ENCODE measurements at places on chromosomes 3 and 15.
A peak's percentile ranks its signal among the peaks of the same experiment; 100 is the strongest.

DNA sequence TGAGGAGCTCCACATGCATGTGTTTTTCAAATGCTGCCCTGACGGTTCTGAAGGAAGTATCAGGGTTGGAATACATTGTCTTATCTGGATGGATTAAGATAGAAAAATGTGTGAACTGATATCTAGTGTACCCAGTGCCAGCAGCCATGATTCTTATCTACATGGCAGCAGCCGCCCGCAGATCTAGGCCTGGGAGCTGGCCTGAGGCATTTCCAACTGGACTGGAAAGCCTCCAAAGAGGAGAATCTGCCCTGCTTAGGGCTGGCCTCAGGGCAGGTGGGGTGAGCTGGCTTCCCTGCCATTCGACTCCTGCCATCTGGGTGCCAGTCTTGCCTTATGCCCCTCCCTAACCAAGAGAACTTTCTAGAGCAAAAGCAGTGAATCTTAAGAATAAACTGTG lies 125.8 kb downstream of the SSR3 start:
- no peak for DNase-seq

- no peak for DNase-seq
Measured at GRCh38 chr3:49641921-49642707, 32.0 kb upstream of the APEH start.

GRCh38 chr15:51750792-51751696 lies at the start of gene TMOD2:
TMOD2 (plus strand) TSS chr15:51751597; CDS start chr15:51766442, 14,845 bp downstream.
- peak; percentile 53 for DNase-seq

DNA sequence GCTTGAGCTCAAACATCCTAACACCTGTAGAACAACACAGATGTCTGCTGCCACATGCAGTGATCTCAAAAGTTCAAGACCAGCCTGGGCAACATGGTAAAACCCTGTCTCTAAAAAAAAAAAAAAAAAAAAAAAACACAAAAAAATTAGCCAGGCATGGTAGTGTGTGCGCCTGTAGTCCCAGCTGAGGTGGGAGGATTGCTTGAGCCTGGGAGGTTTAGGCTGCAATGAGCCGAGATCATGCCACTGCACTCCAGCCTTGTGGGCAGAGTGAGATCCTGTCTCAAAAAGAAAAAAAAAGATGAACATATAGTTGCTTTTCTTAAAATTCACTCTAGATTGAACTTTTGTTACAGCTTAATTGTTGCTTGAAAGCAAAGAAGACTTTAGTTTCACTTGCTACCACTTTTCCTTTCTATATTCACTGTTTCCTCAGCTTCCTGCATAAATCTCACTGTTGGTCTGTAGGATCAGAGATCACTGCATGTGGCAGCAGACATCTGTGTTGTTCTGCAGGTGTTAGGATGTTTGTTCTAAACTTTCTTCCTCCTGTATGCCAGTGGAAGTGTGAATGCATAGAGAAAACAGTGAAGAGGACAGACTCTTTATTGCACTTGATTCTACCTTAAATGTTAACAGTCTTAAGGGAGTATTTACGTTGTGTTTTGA lies 12.6 kb downstream of the RAB11A start:
- DNase-seq = no peak

DNA sequence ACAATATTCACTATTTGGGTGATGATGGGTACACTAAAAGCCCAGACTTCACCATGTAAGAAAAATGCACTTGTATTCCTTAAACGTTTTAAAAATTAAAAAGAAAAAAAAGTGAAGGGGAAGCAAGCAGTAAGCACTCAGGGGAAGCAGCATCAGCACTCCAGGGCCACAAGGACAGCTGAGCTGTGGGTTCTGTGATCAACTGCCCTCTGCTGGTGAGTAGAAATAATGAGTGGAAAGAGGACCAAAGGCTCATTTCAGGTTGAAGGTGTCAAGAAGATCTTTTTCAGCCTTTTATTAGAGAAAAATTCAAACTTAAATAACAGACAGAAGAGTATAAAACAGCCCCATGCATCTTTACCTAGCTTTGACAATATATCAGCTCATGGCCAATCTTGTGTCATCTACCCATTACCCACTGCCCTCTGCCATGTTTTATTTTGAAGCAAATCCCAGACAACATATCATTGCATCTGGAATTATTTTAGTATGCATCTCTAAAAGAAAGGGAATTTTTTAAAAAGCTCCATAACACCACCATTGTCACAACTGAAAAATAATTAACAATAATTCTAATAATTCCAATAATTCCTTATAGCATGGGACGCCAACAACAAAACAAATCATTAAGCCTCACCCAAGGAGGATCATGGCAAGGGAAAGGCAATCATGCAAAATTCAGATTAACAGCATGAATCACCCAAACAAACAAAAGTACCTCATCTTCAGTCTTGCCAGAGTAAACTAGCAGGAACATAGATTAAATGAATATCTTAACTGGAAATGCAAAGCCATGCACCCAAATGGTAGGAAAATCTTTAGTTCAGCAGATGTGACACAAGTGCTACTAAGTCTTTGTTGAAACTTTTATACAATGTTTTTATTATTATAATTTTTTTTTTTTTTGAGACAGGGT lies 42.5 kb downstream of the TAMM41 start:
- peak; percentile 64 for DNase-seq

GRCh38 chr3:46337911-46338310 lies 16.0 kb upstream of the CCR2 start:
- no peak for DNase-seq

DNA sequence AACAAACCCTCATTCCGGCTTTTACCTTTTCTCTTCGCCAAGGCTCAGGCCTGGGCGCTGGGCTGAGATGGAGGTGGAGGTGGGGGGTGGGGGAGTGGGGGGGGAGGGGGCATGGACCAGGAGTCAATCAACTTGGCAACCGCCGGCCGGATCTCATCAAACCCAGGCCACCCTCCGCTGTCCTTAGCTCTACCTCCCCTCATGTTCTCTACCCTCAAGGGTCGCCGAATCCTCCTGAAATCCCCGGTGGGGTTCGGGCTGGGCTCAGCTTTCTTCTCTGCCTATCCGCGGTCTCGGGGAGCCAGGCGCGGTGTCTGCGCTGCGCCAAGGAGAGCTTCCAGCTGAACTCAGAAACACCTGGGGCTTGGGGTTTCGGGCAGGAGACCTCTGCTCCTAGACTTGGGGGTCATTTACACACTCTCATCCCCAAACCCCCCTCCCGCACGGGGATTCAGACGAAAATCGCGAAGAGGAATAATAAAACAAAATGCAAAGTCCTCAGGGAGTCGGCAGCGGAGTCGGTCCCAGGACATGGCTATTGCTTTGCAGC lies 2.5 kb downstream of the ONECUT1 start:
- no peak for DNase-seq

GRCh38 chr3:187594272-187594671 lies 75.9 kb downstream of the SST start:
- DNase-seq = no peak

DNA sequence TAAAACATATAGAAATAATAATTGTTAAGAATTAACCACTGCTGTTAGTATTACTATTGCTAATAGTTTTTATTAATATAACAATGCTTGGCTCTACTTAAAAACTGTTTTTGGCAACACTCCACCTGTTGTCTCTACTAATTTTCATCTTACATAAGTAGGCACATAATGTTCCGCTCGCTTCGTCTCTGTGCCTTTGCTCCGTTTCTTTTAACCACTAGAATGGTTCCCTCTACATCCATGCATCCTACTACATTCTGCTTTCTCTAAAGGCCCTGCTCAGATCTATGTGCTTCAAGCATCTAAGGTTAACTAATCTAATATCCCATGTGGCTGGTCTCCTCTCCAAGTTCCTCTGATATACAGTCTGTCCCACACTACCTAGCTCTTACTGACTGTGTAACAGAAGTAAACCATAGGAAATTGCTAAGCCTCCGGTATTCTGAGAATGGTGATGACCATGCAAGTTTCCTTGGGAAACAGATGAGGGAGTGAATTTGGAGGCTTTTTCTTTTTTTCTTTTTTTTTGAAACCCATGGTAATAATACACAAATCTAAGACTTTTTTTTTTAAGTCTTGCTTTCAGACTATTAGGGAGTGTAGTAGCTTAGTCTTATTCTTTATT lies 138.3 kb downstream of the P3H2 start:
- DNase-seq = no peak

- no peak for DNase-seq
Measured at GRCh38 chr3:130601442-130601971, 84.5 kb downstream of the COL6A6 start.

DNA sequence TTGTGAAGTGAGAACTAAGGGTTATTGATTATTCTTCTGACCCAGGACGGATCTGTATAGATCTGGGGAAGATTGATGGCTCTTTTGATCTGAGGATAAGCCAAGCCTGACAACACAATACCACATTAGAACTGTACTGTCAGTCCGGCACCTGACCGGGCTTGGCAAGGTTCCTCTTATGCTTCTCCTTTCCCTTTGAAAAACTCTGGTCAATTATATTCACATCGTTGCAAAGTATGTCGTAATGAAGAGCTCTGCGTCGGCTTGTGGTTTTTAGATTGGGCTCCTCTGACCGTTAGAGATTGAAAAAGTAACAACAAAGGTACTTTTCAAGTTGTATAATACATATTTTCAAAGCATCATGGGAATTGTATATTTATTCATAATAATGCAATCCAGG lies 389.8 kb downstream of the NR2F2 start:
- no peak for DNase-seq

DNA sequence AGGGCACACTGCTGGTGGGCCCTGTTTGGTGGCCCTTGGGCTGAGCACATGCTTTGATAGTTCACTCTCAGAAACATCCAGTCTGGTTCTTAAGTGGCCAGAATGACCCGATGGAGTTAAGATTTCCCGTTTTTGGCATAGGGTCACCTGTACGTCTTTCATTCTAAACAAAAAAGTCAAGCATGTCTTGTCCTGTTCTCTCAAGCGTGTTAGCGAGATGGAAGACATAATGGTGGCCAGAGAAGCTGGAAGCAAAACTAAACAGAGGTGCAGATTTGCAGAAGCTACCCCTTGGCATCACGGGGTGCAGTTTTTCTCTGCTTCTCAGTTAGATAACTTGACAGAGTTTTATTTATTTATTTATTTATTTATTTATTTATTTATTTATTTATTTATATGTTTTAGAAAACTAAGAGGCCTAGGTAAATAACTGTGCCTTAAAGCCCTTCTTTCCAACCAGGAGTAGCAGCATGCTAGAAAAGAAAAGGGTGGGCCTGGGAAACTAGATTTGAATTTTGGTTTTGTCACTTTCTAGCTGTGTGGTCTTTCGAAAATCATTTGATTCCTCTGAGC lies 63.0 kb downstream of the ST6GAL1 start:
- no peak for DNase-seq

All from CD4-positive, alpha-beta T cell treated with Interleukin-10 for 1 hour (primary cell).